Lung (tissue), 17 donors: ENCODE measurements at places on chromosomes 2 and 18. TPM values are rescaled to one million over a fixed set of nuclear protein-coding genes. Genes with fewer than 3 reads are reported as not detected.

DNA sequence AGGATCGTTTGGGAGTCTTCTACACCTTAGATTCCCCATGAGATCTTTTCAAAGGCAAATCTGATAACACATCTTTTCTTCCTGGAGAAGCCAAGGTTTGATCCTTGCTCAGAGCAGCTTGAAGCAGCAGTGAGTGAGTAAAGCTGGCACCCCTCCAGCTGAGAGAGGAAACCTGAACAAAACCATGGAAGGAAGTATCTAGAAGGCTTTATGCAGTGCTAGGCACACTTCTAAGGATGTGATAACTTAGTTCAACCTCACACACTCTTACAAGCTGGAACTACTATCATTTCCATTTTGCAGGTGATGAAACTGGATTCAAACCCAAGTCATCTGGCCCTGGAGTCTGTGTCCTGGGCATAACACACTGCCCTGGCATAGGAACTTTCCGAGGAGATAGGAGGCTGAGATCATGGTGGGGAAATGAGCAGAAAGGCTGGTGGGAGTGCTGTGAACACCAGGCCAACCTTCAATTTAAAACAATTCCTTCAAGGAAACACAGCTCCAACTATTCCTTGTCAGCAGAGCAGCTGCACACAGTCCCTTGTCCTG lies 71.2 kb downstream of the CTAGE1 start:
- peak; percentile 85 for DNase-seq

- no peak for DNase-seq
These were observed 19.3 kb downstream of the TGFA start for GRCh38 chr2:70534183-70534836.

GRCh38 chr2:237165405-237166276 lies 80.0 kb downstream of the COPS8 start:
- DNase-seq = no peak

Gene MRPL44
- 23.1 TPM for polyA plus RNA-seq

Gene PHOSPHO2
- 2.1 TPM for polyA plus RNA-seq

- DNase-seq = no peak
These were observed 73.7 kb upstream of the DPP10 start for GRCh38 chr2:114368705-114369104.

Gene ANAPC1
- polyA plus RNA-seq = 9.0 TPM

DNA sequence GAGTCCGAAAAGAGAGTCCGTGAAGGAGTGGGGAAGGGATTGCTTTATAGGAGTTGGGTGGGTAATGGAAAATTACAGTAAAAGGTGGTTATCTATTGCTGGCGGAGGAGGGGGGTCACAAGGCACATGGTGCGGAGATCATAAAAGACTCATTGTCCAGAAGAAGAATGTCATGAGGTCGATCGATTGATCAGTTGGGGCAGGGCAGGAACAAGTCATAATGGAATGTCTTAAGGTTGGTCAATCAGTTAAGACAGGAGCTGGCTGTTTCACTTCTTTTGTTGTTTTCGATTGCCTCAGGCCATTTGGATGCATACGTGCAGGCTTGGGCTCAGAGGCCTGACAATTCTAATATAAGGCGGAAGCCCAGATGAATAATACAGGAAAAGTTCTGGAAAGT lies 473.0 kb upstream of the TNP1 start:
- DNase-seq = no peak

GRCh38 chr2:169862816-169863215 lies 35.6 kb downstream of the UBR3 start:
- no peak for DNase-seq
